Activated gamma-delta T cell treated with anti-CD3 and anti-CD28 coated beads, Interleukin-2, amount 50 U/mL, for 16 hours (primary cell): ENCODE measurements at places on chromosomes 1 and 21.

- DNase-seq: no peak
Measured at GRCh38 chr1:55927702-55928290, 651.6 kb downstream of the PLPP3 start.

DNA sequence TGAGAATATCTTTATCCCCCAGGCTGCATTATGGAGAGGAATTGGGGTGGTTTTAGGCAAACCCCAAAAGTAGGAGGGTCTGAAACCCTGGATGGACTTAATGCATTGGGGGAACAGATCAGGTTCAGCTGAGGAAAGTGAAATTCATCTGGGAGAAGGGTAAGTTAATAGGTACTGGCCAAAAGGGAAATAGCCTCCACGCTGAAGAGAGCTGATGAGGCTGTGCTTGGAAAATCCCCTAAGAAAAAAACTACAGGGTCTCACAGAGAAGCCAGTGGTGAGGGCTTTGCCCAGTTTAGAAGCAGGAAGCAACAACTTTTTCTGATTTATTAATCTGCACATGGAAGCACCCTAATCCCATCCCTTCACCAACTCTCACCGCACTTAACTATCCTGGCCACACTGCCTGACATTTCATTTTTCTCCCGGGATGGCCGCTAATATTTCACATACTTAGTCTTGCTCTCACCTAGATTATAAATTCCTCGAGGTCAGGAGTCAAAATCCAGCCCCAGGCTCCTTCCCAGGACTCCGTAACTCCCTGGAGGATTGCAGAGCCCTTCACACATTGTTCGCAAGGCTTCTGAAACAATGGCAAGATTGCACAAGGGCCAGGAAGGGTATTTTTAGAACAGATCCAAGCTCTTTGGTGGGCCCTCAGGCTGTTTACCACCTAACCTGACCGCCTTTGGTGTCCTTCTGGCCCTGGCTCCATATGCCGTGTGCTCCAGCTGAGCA, 60.9 kb upstream of the TARBP1 start:
- DNase-seq: no peak

DNA sequence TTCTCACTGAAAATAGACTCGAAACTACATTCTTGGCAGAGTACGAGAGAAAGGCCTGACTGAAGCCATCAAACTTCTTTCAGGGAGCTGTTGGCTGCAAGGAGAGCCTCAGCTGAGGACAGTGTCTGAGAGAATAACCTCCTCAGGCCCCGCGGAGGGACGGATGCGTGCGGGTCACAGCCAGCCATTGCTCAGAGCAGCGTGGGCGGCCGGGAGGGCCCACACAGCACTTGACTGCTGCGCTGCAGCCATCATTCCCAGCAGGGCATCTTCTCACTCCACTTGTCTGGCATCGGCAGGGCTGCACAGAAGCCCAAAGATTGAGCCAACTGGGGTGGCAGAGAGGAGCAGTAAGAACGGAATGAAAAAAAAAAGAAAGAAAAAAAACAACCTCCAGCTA, 113.5 kb downstream of the XCL2 start:
- no peak for DNase-seq

DNA sequence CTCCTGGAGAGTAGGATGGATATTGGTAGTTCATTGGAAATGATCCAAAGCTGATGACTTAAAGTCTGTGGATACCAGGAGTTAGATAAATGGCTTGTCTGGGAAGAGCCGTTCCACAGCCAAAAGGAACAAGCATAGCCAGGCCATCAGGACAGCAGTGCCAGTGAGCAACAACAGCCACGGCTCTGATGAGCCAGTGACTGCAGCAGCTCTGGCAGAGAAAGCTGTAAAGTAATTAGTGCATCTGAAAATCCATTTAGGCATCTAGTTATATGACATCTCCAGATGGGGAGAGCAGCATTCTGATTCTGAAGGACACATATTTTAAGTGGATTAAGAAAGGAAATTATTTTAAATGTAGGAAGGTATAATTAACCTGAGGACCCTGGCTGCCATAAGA, 256.2 kb upstream of the PLXNA2 start:
- DNase-seq: no peak

GRCh38 chr1:181768930-181769280, 285.6 kb downstream of the CACNA1E start:
- no peak for DNase-seq

GRCh38 chr1:23097316-23097715, 71.3 kb downstream of the LUZP1 start:
- no peak for DNase-seq

- DNase-seq: no peak
Measured at GRCh38 chr1:74857676-74858075, 124.7 kb downstream of the TYW3 start.

- DNase-seq: no peak
Measured at GRCh38 chr1:150152772-150153456, 3.2 kb downstream of the PLEKHO1 start.

- DNase-seq: no peak
Measured at GRCh38 chr1:153793261-153793972, 18.2 kb downstream of the SLC27A3 start.

GRCh38 chr1:9615316-9616063, 26.8 kb downstream of the TMEM201 start:
- peak; percentile 33 for DNase-seq

GRCh38 chr1:222995236-222995580, 147.8 kb downstream of the TLR5 start:
- no peak for DNase-seq

GRCh38 chr1:221891708-221892107, 149.8 kb upstream of the DUSP10 start:
- no peak for DNase-seq

DNA sequence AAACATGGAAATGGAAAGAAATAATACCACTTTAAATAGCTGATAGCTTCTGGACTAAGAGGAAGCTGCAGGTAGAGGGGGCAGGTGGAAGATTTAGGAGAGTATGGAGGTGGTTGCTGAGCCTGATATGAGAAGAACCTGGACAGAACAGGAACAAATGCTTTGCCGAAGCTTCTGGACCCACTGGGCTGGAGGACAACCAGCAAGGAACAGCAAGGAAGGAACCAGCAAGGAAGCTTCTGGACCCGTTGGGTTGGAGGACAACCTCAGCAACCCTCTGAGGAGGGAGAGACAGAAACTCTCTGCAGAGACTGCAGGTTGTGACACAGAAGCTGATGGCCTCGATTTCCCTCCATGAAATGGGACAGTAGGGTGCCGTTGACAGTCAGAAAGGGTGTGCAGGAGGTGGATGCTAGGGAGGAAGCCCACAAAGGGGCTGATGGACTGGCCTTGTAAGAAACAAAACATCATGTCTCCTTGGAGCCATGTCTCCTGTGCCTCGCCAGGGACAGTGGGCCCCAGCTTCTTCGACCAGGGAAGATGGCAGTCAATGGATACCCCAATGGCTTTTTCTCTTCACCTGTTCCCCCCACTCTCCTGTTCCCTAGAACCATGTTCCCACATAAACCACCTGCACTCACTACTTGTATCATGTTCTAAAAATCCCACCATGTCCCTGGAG, 8.3 kb upstream of the WNT3A start:
- DNase-seq: no peak

- no peak for DNase-seq
Measured at GRCh38 chr1:119516680-119517079, 9.7 kb downstream of the HSD3B1 start.

GRCh38 chr1:111199329-111199728, 1.1 kb downstream of the DENND2D start:
- no peak for DNase-seq

GRCh38 chr1:165562571-165562970, 18.8 kb downstream of the LRRC52 start:
- no peak for DNase-seq

DNA sequence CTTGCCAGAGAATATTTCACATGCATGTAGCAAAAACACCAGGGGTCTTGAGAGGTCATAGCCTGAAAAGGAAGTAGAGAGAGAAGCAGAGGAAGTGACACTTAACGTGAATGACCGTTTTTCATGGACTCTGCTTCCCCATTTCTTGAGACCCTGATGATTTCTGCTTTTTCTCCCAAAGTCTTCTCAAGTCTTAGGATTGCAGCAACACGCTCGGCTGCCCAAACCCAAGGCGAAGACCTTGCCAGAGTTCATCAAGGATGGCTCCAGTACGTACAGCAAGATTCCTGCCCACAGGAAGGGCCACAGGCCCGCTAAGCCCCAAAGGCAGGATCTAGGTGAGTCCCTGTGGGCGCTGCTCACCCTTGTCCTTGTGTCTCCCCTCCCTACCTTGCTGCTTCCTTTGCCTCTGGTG, 12.8 kb downstream of the THEMIS2 start:
- no peak for DNase-seq

DNA sequence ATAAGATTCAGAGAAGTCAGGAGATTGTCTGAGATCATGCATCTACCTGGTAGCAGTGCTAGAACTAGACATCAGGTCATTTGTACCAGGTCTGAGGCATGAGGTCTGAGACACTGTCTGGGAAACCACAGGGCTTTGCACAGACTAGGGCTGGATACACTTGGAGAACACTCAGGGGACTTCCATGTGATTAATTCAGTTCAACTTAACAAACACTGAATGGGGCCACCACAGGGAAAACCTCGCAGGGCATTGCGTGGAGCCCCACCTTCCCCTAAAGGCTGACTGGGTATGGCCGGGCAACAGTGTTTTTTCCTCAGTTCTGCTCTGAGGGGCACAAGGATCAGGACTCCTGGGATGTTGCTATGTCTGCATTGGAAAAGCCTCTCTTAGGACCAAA, 86.5 kb upstream of the WARS2 start:
- no peak for DNase-seq

DNA sequence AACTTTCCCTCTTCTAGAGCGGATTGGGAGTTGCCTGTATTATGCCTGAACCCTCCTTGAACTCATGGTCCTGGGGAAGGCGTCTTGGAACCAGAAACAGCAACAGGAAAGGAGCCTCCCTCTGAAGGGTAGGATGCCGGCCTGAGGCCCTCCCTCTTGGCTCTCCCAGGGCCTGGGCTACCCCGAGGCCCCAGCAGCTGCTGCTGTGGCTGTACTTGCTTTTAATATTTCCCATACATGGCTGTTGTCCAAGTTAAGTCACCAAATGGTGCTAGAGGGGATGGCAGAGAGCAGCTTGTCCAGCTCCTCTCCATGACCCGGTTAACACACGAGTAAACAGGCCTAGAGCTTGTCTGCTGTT, 10.5 kb downstream of the CHRNB2 start:
- DNase-seq: no peak

DNA sequence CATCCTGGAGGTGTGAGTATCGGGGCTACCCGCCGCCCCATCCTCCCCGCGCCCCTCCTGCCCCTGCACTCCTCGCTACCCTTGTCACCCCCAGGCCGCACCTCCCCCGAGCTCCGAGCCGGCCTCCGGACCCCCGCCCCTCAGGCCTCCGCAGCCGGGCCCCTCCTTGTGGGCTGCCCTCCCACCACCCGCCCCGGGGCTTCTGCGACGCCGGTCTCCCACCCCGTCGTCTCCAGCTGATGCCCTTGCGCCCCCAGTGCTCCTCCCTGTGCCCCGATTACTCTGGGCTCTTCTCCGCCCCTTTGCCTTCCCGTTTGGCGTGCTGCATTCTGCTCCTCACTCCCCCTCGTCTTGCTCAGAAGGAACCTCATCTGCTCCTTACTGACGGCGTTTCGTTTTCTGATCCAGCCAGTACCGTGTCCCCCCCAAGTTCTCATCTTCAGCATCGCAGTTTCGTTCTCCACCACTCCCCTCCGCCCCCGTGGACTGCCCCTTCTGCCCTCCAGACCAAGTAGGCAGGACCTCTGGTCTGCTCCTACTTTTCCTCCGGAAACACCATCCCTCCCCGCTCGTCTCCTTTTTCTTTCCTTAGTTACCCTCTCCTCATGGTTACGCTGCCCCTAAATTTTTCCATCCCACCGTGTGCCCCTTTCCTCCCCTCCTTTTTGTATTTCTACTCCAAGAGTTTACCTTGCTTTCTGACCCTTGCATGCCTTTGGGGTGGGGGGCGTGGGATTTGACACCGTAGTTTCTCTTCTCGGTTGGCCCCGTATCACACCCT, 841 bp downstream of the SNX27 start:
- DNase-seq: peak; percentile 10

- DNase-seq: no peak
Measured at GRCh38 chr1:202268817-202269216, 72.9 kb downstream of the UBE2T start.

- no peak for DNase-seq
Measured at GRCh38 chr1:163914785-163915413, 593.1 kb downstream of the NUF2 start.

DNA sequence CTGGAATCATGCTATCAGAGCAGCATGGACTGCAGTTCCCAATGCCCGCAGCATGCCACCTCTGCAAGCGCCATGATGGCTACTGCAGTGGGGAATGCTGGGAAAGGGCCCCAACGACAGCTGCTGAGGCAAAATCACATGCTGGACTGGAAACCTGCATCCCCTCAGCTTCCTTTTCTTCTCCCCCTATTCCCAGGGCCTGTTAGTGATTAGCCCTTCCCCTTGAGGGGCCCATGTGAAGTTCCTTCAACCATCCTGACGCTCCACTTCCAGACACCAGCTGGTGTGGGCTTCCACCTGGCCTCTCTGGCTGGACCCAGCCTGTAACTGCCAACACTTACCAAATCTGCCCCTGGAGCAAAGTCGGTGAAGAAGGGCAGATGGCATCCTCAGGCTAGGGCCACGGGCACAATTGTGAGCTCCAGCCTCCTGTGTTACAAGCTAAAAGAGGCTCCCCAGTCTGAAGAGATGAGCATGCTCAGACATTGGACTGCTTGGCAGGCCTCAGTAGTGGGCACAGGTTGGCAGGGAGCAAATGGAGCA, 22.1 kb upstream of the SDC3 start:
- no peak for DNase-seq

DNA sequence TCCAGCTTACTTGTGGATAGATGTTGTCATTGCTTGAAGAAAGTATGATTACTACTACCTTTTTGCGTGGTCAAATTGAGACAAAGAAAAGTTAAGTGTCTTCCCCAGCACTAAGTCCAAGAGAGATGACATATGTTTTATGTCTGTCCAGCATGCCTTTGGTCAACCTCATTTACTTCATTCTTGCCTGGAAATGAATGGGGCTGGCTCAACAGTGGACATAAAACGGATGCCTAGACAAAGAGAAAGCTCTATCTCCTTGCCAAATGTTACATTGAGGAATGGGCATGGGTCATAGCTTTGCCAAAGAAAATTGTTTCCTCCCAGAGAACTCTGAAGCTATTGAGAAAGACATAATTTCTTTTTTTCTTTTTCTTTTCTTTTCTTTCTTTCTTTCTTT, 82.4 kb upstream of the PLPPR4 start:
- no peak for DNase-seq

DNA sequence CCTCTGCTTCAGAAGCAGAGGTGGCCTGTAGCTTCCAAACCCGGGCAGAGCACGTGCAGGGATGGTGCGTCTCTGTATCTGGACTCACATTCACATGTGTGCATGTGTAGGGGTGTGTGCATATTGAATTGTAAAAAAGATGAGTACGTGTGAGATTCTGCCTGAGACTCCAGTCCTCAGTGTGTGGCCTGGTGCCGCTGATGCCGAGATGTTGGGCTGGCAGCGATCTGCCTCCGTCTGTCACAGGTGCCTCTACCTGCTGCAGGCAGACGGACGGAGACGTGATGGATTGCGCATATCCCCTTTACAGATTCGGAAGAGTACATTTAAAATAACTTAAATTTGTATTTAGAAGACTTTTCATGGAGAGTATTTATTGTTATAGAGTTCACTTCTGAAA, 53.6 kb downstream of the ADARB1 start:
- DNase-seq: no peak
